ENCODE measurements at places on chromosomes 13 and 19. TPM values are rescaled to one million over a fixed set of nuclear protein-coding genes. Genes with fewer than 3 reads are reported as not detected.

Gene LGALS7
- not detected for total RNA-seq

Gene AMH
- total RNA-seq = 7.3 TPM

Gene PLPPR2
- 3.8 TPM for total RNA-seq

Gene CD22
- total RNA-seq = 692 TPM

- DNase-seq = no peak
Observed at GRCh38 chr19:48665786-48666185, 7.0 kb downstream of the NTN5 start.

GRCh38 chr19:48398375-48399235 lies 5.1 kb downstream of the GRIN2D start:
- peak; percentile 90 for DNase-seq

DNA sequence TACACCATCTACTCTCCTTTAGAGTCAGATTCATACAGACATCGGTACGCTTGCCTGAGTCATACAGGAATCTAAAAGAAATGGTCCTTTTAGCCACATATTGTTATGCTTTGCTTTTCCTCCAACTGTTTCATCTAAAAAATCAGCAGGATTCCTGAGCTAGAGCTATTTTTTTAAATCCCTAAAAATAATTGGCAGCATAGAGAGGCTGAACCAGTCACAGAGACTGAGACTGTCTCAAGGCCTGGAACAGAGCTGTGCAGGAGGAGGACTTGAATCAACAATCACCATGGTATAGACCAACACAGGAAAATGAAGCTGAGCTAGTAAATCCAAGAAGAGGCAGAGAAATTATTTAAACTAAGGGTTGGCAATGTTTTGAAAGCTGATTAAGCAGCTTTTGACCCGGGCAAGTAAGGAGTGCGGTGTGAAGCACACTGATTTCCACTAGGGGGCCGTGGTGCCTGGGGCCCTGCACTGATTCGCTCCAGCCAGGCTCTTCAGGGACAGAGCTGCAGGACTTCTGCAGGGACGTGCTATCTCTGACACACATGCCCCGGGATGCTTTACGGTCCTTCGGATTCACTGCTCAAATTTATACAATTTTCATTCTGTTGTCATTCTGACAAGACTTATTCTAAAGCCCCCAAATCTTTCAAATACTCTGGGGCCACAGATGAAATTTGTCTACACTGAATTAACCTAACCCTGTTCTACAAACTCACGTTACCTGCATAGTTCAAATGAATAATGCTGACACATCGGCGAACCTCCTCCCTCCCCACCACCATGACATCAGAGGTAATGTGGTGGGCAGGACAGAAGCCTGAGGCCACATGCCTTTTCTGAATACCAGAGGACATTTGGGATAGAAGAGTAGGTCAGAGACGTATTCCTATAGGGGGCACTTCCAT lies 87.6 kb upstream of the SLC15A1 start:
- peak; percentile 39 for DNase-seq

DNA sequence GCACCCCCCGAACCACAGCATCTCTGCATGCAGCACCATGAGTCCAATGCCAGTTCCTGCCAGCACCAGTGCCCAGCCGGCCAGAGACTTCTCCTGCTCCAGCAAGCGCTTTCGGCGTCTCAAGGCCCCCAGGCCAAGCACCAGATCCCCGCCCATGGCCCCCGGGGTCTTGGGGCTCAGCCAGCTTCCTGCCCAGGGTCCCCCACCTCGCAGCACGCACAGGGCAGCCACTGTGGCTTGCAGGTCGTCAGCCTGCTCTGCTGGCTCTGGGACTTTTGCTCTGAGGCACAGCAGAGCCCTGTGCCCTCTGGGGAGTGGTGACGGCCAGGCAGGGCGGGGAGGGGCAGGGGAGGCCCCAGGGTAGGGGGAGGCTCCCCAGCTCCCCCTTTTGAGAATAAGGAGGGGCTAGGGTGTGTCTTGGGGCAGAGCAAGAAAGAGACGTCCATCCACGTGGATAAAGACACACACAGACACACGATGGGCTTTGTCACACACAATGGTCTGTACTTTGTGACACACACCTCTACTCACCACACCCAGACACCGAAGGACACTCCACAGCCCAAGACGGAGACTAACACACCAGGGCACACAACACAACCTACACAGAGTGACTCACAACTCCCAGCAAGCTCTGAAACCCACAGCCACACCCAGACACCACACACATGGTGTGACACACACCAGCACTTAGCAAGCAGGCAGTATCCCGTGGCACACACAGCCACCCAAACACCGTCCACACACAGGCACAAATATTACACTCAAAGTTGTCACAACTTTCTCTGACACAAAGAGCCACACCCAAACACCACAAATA lies at the start of gene KCNN4:
Gene KCNN4 (minus strand): TSS at position 268 of the 820 bp plus-strand sequence. CDS start 112 bp downstream, at position 156.
- peak; percentile 83 for DNase-seq

GRCh38 chr19:1061987-1062386 lies 5.0 kb upstream of the ARHGAP45 start:
- DNase-seq = no peak
